ENCODE measurements at places on chromosomes 16 and 17.
A peak's percentile ranks its signal among the peaks of the same experiment; 100 is the strongest.

DNA sequence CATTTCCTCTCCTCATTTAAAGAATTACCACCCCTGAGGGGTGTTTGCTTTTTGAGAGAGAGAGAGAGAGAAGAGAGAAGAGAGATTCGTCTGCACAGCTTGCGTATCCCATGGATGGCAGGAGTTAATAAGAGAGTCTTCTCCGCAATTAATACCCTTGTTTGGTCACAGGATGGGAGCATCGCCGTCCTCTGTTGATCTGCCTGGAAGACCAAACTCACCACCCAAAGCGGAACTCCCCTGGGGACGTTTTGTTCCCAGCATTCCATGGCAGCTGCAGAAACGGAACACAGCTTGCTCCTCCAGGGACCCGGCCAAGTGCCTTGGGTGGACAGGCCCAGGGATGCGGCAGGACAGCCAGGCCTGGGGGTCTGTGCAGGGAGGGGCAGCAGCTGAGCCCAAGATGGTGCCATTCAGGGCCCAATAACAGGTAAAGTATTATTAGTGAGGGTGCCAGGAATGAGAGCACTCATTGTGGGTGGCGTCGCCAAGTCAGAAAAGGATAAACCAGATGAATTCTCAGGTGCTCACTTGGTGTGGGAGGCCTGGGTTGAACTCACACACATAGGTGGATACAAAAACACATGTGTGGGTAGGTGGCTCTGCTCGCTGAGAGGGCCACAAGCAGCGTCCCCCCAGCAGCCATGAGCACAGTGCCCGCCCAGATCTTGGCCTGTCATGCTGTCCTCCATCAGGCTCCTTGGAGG is 83.1 kb downstream of the NT5M start:
- H3K4me1 ChIP-seq, result peaks cover 9% of the 10 kb centered on the region
- DNase-seq, result no peak
- no peaks in the 10 kb centered on the region for H3K27me3 ChIP-seq
- H3K4me3 ChIP-seq, result no peak overlapping the region

GRCh38 chr16:11320170-11320569 is 25.1 kb upstream of the RMI2 start:
- H3K4me3 ChIP-seq, result no peak overlapping the region
- no peak overlapping the region for H3K27ac ChIP-seq
- no peaks in the 10 kb centered on the region for H3K4me1 ChIP-seq
- H3K27me3 ChIP-seq, result no peaks in the 10 kb centered on the region
- DNase-seq, result no peak

DNA sequence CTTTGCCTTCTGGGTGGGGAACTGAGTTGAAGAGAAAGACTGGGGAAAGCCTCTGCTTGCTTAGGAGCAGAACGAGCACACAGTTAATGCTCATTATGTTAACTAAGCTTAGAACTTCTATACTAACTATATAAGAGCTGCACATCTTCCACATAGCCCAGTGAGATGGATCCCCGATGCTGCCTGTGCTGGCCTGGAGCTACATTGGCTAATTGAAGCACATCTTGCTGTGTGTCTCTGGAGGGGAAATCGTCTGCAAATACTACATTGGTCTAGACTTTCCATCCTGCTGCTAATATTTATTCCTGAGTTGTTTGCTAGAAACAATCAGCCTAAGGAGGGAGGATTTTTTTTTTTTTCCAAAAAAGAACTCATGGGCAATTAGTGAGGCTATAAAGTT is 406.3 kb downstream of the HAPSTR1 start:
- H3K27ac ChIP-seq, result no peak overlapping the region
- no peak overlapping the region for H3K4me3 ChIP-seq

- no peaks in the 10 kb centered on the region for H3K36me3 ChIP-seq
- DNase-seq, result no peak
- H3K27ac ChIP-seq, result no peak overlapping the region
- no peaks in the 10 kb centered on the region for H3K27me3 ChIP-seq
- H3K4me3 ChIP-seq, result no peak overlapping the region
Observed at GRCh38 chr16:89139907-89140361, 31.6 kb upstream of the CDH15 start.

- no peak for DNase-seq
- no peak overlapping the region for H3K4me3 ChIP-seq
- no peaks in the 10 kb centered on the region for H3K36me3 ChIP-seq
- peaks cover 32% of the 10 kb centered on the region for H3K4me1 ChIP-seq
Observed at GRCh38 chr17:36934692-36935630, 2.3 kb upstream of the LHX1 start.

DNA sequence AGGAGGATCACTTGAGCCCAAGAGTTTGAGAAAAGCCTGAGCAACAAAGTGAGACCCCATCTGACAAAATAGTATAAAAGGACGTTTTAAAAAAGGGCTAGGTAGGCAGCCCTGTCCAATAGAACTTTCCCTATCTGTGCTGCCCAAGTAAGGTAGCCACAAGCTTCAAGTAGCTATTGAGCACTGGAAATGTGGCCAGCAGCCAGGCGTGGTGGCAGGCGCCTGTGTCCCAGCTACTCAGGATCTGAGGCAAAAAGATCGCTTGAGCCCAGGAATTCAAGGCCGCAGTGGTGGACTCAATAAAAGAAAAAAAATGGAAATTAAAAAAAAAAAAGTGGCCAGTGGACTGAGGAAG is 1.5 kb upstream of the NQO1 start:
- H3K36me3 ChIP-seq, result no peaks in the 10 kb centered on the region
- no peak overlapping the region for H3K4me3 ChIP-seq
- peaks cover 14% of the 10 kb centered on the region for H3K4me1 ChIP-seq
- H3K27me3 ChIP-seq, result no peaks in the 10 kb centered on the region
- DNase-seq, result peak; percentile 36

DNA sequence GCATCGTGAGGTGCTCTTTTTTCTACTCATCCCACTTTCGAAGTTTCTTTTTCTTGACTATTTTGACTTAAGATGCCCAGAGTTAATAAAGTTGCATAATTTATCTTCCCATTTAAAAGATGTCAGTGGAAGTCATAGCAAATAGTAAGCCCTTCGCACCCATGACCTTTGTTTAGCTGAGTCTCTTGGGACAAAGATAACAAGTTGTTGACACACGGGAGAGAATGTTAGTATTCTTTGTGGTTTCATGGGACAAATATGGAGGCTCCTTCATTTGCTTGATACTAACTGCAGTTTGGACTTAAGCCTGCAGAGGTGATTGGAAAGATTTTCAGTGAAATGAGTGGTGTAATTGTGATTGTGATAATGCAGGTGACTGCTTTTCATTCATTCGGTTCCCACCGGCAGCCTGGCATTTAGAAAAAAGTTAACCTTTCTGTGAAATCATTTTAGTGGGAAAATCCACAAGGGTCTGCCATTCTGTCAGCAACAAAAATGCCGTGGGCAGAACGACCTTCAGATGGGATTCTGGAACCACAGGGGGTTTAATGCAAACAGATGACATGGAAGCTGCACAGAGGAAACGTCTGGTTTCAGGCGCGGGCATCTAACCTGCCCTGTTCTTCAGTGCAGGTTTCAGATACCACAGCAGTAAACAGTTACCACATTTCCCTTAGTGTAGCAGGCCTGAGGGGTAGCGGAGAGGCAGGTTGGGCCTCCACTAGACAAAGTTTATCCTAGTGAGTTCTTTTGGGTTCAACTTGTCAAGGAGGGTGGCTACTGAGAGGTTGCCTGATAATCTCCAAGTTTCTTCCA is 123.0 kb downstream of the RPTOR start:
- no peaks in the 10 kb centered on the region for H3K36me3 ChIP-seq
- H3K4me3 ChIP-seq, result no peak overlapping the region
- peaks cover 18% of the 10 kb centered on the region for H3K4me1 ChIP-seq

- no peaks in the 10 kb centered on the region for H3K4me1 ChIP-seq
- no peak overlapping the region for H3K27ac ChIP-seq
- H3K4me3 ChIP-seq, result no peak overlapping the region
- no peaks in the 10 kb centered on the region for H3K27me3 ChIP-seq
- DNase-seq, result no peak
Observed at GRCh38 chr17:80374039-80374731, 40.8 kb upstream of the ENDOV start.

- H3K4me3 ChIP-seq, result no peak overlapping the region
- H3K36me3 ChIP-seq, result no peaks in the 10 kb centered on the region
- no peaks in the 10 kb centered on the region for H3K27me3 ChIP-seq
- no peak for DNase-seq
- H3K4me1 ChIP-seq, result no peaks in the 10 kb centered on the region
- no peak overlapping the region for H3K27ac ChIP-seq
Observed at GRCh38 chr16:78843978-78844377, 744.5 kb downstream of the WWOX start.

DNA sequence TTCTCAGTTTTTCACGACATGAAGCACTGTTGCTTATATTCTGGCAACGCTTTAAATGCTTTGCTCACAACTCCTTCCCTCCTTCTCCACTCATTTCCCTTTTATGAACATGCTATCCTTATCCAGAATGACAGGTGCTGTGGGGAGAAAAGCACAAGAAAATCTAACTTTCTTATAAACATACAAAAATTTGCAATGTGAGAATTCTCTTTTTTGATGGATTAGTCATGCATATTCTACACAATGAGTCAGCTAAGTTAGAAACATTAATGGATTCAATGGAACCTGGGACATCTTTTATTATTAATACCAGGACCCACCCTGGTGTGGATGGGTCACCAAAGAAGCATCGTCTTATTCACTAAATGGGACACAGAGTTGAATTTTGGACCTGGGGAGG is 234.6 kb upstream of the CDH5 start:
- no peaks in the 10 kb centered on the region for H3K27me3 ChIP-seq
- no peak overlapping the region for H3K27ac ChIP-seq
- no peaks in the 10 kb centered on the region for H3K36me3 ChIP-seq
- peaks cover 16% of the 10 kb centered on the region for H3K4me1 ChIP-seq
- no peak for DNase-seq

DNA sequence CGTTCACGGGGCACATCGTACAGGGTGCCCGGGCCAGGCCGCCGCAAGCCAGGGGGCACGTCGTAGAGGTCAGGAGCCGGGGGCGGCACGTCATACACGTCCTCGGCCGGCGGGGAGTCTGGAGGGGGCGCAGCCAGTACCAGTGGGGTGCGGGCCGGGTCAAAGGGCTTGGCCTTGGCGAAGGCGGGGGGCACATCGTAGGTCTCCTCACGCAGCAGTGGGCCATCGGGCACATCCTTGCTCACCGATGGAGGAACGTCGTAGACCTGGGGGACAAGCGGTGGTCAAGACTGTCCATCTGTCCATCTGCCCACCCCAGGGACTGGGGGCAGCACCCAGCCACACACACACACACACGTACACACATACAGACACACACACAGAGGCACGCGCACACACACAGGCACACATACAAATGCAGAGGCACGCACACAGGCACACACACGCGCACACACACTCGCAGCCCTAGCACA is 15.7 kb downstream of the BCAR1 start:
- H3K4me3 ChIP-seq, result no peak overlapping the region
- no peak overlapping the region for H3K27ac ChIP-seq
- no peaks in the 10 kb centered on the region for H3K27me3 ChIP-seq
- peaks cover 59% of the 10 kb centered on the region for H3K4me1 ChIP-seq
- DNase-seq, result no peak

- H3K36me3 ChIP-seq, result no peaks in the 10 kb centered on the region
- no peak for DNase-seq
- H3K4me3 ChIP-seq, result no peak overlapping the region
- H3K27me3 ChIP-seq, result no peaks in the 10 kb centered on the region
- H3K27ac ChIP-seq, result no peak overlapping the region
Observed at GRCh38 chr16:68422396-68422960, 25.8 kb downstream of the SMPD3 start.

GRCh38 chr16:55568207-55568606 is 1.7 kb downstream of the CAPNS2 start:
- no peaks in the 10 kb centered on the region for H3K4me1 ChIP-seq
- H3K27me3 ChIP-seq, result no peaks in the 10 kb centered on the region
- DNase-seq, result no peak
- H3K4me3 ChIP-seq, result no peak overlapping the region
- H3K36me3 ChIP-seq, result no peaks in the 10 kb centered on the region

DNA sequence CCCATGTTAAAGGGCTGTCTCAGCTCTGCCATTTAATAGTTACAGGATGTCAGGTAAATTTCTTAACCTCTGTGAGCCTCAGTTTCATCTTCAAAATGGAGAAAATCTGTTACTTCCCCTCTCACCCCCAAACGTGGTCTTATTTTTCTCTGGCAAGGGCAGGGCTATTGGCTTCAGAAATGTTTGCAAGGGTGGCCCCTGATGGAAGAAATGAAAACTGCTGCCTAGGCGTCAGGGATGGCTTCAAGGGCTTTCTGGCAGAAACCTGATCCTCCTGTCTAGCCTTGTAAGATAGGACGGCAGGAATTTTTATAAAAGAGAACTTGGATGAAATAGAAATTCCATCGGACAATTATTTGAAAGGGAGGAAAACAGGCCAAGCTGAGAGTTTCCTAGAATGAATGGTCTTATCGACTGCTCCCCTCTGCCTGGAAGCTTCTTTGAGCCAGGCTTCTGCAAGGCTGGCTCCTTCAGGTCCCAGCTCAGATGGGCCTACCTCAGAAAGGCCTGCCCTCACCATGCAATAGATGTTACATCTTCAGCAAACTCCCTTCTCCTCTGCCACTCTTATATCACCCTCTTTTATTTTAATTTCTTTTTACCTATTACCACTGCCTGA is 43.0 kb upstream of the TANGO6 start:
- no peak overlapping the region for H3K27ac ChIP-seq
- DNase-seq, result peak; percentile 60
- H3K4me1 ChIP-seq, result no peaks in the 10 kb centered on the region
- no peak overlapping the region for H3K4me3 ChIP-seq

DNA sequence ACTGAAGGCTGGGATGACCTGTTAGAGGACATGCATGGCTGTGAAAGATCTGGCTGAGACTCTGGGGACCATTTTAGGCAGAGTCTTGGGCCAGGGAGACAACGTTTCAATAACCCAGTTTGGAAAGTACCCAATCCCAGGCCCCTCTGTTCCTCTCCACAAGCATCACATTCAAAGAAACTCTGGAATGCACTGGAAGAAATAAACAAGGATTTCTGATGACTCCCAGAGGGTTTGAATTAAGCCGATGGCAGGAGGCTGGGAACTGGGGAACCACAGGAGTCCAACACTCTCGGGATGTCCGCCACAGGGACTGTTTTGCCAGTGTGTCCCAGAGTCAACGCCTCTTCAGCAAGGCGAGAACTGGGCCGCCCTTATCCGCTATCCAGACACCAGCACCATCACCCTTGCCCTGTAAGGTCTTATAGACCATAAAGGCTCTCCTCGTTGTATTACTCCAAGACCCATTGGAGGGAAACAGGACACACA is 3.3 kb downstream of the PMP22 start:
- peaks cover 31% of the 10 kb centered on the region for H3K4me1 ChIP-seq
- no peaks in the 10 kb centered on the region for H3K27me3 ChIP-seq
- H3K4me3 ChIP-seq, result peak overlapping the region; percentile 80
- no peaks in the 10 kb centered on the region for H3K36me3 ChIP-seq

DNA sequence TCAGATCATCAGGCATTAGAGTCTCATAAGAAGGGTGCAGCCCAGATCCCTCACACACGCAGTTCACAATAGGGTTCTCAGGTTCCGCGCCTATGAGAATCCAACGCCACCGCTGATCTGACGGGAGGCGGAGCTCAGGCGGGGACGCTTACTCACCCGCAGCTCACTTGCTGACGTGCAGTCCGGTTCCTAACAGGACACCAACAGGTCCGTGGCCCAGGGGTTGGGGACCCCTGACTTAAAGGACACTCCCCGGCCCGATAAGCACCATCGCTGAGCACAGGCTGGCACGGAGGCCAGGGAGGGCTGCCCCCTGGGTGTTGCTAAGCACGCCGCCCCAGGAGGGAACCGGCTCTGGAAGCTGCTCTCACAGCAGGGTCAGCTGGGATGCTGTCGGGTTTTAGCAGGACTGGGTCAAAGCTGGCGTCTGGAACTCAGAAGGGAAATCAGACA is 30.1 kb upstream of the BAHCC1 start:
- no peak for DNase-seq
- no peak overlapping the region for H3K27ac ChIP-seq
- no peaks in the 10 kb centered on the region for H3K36me3 ChIP-seq
- H3K27me3 ChIP-seq, result no peaks in the 10 kb centered on the region
- H3K4me1 ChIP-seq, result peaks cover 4% of the 10 kb centered on the region
- no peak overlapping the region for H3K4me3 ChIP-seq
